ENCODE measurements at places on chromosomes 1 and 21.

- DNase-seq: no peak
These were observed 329.5 kb upstream of the DUSP10 start for GRCh38 chr1:222071387-222071786.

GRCh38 chr1:153578490-153578889 lies 12.8 kb upstream of the S100A2 start:
- no peak for DNase-seq

GRCh38 chr1:88800382-88801051 lies 90.8 kb downstream of the GTF2B start:
- peak; percentile 47 for DNase-seq

- DNase-seq: no peak
These were observed 171.1 kb downstream of the DAB1 start for GRCh38 chr1:57252597-57253294.

DNA sequence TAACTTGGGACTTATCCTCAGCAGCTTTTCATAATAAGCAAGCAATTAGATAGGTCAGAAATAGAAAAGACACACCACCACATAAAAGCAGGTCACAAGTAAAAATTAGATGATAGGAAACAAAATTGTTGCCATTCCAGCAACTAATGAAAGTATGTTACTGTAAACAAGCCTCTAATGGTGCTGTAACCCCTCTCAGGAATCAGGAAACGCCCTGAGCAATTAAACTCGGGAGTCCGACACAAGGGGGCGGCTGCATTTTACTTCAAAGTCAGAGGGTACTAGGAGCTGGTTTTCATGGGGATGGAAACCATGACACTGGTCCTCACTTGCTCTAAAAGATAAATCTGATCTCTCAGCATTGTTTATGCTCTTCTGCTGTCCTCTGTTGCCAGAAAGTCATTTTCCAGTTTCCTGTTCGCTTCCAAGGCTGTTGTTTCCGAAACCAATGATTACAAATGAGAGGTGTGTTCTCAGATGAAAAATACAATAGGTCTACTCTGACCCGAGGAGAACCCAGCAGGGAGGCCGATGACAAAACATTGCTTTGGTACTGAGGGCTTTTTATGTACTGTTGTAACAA lies 93.4 kb downstream of the TGFBR3 start:
- no peak for DNase-seq

DNA sequence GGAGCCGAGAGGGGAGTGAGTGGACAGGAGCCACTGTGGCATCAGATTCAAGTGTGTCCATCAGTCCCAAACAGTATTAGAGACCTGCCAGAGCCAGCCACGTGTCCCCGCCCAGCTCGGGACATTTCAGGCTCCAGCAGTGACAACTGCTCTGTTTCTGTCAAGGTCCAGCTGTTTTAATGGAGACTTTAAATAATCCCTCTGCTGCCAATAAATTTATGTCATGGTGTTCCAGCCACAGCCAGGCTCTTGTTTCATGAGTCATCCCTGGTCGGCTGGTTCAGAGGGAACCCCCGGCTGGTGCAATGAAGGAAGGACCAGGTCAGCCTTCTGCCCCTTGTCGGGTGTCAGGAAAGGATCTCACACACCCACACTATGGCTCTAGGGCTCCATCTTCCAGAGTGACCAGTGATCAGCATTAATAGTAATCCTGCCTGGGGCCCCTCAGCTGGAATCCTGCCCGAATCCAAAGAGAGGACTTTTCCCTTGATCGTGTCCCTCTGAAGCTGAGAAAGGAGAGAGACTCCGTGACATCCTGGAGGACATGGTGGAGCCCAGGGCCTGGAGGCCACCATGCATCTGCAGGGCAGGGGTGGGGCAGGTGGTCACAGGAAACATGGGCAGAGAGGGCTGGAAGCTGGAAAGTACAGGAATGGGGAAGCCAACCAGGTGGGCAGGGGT lies 197.3 kb downstream of the MATN1 start:
- DNase-seq: no peak
